ENCODE measurements at places on chromosomes 2 and 18.

- no peak for DNase-seq
Observed at GRCh38 chr2:121263996-121264715, 20.8 kb downstream of the TFCP2L1 start.

GRCh38 chr2:111662039-111662770 lies 221.8 kb downstream of the ANAPC1 start:
- no peak for DNase-seq

DNA sequence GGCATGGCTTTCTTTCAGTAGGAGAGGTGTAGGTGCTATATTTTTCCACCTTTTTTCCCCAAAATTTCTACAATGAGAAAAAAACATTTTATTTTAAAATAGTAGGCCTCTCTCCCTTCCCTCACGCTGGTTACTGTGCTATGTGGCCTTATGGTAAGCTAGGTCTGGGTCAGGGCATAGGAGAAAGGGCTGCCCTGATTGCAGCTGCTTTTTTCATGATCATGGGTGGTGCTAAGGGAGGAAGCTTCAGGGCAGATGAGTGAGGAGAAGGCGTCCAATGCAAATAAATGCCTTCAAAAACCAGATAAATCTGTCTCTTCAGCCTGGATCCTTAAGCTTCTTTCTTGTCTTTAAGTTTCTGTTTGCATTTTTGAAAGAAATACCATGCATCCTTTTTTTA lies 246.4 kb downstream of the ALPK2 start:
- no peak for DNase-seq

DNA sequence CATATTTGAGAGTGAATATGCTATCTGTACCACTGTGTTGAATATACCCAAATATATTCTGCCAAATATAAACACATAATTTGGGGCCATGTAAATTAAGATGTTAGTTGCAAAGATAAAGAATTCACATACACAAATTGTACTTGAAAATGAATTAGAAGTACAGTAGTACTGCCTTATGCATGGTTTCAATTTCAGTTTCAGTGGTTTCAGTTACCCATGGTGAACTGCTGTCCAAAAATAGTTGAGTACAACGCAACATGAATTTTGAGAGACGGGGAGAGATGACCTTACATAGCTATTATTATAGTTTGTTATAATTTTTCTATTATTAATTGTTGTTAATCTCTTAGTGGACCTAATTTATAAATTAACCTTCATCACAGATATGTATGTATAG lies 1313.0 kb upstream of the FAM98A start:
- DNase-seq, result no peak

DNA sequence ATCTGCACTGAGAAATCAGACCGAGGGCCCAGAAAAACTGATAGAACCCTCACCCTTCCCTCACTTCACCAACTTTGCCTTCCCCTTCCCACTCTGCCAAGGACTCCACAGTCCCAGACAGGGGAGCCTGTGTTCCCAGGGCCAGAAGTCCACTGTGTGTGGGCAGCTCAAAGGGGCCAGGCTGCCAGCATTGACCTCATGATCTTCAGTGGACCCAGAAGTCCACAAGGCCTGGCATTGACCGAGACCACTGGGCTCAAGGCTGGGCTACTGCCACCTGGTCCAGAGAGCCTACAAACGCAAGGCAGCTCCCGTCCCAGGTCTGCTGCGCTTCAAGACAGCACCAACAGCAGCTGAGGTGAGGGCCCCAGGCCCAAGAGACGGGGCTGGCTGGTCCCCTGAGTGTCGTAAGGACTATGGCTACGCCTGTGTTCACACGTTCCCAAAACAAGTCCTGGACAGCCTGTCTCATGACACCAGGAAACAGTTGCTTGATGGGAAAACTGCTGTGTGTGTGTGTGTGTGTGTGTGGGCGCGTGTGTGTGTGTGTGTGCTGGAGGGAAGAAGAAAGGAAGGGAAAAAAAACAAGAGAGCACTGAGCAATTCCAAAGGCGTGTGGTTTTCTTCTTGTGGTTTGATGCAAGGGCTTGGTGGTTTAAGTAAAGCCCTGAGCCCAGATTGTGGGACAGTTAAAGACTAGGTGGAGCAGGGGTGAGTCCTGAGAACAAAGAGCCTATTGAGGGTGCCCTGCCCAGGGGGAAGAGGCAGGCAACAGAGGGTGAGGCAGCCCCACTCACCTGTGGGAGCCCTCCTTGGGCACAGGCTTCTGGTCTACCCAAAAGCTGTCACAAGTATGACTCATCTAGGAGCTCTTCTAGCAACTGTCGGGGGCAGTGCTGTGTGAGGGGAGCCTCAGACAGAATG lies 46.6 kb upstream of the ZBTB7C start:
- DNase-seq, result no peak

DNA sequence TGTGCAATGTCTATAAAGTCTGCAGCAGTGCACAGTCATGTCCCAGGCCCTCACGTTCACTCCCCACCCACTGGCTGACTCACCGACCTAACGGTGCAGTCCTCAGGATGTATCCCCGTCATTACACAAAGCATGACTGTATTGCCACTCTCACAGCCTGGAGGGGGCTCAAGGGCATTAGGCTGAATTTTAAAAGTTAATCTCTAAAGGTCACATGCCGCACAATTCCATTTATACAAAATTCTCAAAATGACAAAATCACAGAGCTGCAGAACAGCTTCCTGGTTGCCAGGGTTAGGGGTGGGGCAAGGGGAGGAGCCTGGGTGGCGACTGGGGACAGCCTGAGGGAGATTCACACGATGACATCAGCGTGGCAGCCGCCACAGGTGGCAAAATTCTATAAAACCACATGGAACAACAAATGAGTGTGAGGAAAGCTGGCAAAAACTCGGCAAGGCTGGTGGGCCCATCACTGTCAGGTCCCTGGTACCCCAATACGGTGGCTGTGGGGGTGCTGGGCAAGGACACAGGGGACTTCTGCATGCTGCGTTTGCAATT lies 97.6 kb downstream of the NDUFA10 start:
- no peak for DNase-seq

- no peak for DNase-seq
Observed at GRCh38 chr2:204691911-204692510, 146.7 kb downstream of the PARD3B start.

DNA sequence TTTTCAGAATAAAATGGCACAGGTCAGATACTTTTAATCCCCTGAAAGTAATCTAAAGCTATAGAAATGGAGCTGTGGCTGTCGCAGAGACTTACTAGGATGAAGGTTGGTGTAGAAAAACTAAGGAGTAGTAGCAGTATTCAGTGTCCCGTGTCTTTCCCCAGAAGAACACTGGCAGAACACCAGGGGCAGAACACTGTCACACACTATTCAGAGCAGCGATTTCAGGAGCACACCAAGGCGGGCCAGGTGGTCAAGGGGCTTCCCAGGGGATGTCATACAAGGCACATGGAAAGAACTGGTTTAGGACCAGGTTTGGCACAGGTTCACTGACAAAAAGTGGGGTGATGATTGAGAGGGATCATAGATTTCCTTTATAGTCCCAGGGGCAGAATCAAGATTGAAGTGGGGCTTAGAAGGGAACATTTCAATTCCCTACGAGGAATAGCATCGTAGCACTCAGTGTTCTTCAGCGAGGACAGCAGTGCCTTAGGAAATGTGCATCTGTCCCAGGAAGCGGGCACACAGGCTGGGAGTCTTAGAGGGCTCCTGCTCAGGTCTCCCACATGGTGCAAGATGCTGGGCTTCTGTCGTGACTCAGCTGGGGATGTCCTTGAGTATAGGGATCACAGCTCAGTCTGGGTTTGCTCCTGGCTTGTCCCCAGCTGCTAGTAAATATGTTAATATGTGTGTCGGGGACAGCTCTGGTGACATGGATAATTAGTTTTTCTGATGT lies 22.6 kb downstream of the BCL2L11 start:
- DNase-seq, result no peak

DNA sequence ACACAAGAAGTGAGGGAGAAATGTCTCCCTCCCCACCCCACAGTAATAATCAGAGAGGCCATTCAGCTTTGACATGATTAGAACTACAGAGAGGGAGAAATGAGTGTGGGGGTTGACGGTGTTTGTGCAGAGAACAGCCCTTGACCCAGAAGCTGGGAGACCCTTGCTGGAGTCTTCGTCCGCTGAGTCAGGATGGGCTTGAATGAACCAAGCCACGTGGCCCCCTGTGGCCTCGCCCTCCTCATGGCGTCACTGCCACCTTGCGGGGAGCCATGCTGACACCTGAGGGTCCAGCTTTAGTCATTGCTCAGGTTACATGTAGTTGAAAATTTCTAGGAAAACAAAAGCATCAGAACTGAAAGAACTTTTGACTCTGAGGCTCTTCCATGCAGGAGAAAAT lies 101.2 kb downstream of the DGKD start:
- no peak for DNase-seq

GRCh38 chr2:584863-585823 lies 92.1 kb downstream of the TMEM18 start:
- DNase-seq, result no peak

DNA sequence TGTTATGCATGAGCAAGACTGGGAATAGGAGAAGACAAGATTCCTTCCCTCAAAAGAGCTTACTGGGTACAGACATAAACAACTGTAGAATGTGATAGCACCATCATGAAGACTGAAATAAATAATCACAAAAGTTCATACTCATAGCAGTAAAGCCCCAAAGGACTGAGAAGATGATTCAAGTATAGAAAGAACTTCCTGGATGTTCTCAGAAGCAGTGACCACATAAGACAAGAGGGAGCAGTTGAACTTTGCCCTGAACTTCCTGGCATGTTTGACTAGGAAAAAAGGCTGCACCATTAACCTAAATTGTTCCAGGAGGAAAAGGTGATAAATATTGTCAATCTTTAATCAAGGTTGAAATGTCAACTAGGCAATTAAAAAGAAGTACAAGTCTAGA lies 57.8 kb upstream of the CCDC141 start:
- DNase-seq, result no peak

DNA sequence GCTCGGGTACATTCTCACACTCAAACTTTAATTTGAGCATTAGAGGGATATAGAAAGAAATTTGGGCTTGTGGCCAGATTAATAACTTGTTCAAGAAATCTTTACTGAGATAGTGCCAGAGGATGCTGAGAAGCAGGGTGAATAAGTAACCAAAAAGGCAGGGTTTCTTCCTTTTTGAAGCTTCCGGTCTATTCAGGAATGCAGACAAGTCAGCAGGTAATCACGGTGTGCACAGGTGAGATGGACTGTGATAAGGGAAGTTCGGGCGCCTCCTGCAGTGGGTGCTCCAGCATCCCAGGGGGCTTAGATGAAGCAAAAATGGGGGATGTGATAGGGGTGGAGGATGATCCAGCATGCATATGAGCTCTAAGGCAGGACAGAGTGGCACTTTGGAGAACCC lies 44.9 kb upstream of the CYP1B1 start:
- no peak for DNase-seq

DNA sequence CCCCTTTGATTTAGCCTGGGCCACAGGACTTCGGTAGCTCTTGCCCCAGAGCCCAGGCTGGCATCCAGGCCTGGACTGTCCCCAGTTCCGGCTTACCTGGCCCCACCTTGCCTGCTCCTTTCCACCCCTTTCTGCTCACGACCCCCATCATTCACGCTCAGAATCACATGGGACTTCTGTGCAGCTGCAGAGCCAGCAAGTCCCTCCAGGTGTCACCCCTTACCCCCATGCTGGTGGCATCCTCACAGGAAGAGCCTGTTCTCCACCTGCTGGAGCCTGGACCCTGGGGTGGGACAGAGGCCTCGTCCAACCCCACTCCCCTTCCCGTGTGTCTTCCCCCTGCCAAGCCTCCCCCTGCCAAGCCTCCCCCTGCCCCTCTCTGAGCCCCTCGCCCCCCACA lies 7.9 kb upstream of the KCNIP3 start:
- DNase-seq, result no peak

DNA sequence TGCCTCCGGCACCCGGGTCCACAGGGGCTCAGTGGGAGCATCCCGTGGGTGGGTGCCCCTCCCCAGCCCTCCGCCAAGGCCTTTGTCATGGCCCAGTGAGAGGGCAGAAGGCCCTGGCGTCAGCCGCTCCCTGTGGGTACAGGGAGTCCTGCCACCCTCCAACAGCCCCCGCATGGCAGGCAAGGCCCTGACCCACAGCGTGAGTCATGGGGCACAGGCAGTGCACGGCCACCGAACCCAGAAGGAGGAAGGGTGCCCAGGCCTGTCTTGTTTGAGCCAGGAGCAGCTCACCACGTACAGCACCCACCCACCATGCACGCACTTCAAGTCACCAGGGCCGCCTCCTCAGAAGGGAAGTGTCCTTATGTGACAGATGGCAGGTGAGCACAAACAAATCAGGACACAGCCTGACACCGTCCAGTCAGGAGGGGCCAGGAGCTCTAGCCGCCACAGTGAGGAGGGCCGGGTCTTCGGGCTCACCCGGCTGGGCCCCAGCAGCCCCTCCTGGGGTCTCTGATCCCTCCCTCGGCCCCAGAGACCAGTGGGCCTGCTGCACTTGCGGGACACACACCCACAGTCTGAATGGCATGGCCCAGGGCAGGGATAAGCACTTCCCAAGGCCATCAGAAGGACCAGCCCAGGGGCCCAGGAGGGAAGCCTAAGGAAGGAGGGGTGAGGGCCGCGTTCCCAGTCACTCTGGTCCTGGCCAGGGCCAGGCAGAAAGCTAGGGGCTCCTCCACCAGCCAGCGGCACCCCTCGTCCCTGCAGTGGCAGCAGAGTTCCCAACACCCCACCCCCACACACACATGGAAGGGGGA lies 25.8 kb downstream of the BIN1 start:
- peak; percentile 10 for DNase-seq

DNA sequence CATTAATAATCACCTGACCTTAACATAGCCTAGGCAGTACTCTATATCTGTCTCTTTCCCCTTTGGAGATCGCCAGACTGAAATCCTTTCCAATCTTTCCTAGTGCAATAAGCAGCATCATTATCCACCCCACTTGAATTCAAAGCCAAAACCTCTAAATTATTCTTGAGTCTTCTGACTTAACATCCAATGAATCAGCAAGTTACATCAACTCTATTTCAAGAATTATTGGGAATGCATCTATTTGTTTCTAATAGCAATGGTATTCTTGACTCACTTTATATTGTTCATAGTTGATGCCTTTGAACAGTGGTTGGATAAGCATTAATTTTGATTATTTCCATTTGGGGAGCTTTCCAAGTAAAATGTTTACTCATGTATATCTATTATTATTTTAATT lies 144.8 kb downstream of the ZNF804A start:
- DNase-seq, result no peak

GRCh38 chr2:169141713-169142352 lies 72.5 kb downstream of the DHRS9 start:
- DNase-seq, result no peak

DNA sequence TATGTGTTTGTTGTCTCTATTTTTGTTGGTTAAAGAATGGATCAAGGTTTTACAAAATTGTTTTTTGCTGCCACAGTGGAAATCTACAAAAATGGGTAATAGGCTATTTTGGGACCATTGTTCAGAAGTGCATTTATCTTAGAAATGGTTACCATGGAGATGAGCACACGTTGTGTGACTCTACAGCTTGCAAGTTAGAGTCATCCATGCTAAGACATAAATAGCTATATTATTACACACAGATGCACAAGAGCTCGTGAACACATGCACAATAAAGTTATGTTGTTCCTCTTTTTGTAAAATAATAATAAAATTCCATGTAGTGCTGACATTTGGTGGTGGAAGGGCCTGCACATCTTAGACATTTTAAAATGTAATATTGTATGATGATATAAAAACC lies 15.5 kb upstream of the DUSP19 start:
- DNase-seq, result no peak

GRCh38 chr2:134934641-134935040 lies 16.0 kb downstream of the CCNT2 start:
- no peak for DNase-seq

GRCh38 chr2:10977003-10977402 lies 65.3 kb downstream of the KCNF1 start:
- no peak for DNase-seq
